ENCODE measurements at places on chromosomes 2 and 18. TPM values are rescaled to one million over a fixed set of nuclear protein-coding genes. Genes with fewer than 3 reads are reported as not detected.

- DNase-seq, result no peak
Measured at GRCh38 chr18:51514128-51514527, 316.6 kb upstream of the MEX3C start.

DNA sequence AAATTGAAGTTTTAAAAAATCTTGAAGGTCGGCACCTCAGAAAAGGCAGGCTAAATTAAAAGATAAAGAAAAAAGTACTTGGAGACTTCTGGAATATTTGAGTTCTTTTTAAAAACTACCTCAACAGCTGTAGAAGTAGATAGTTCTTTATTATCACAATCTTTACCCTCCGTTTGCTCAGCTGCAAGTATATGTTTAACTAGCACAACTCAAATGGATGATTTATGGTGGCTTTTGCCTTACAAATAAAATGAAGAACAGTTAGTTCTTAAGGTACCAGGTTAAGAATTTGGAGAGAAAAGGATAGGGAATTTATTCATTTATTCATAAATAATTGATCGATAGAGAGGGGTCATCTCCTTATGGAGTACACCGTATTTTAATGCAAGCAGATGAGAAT is 237.6 kb upstream of the FOSL2 start:
- DNase-seq, result no peak

DNA sequence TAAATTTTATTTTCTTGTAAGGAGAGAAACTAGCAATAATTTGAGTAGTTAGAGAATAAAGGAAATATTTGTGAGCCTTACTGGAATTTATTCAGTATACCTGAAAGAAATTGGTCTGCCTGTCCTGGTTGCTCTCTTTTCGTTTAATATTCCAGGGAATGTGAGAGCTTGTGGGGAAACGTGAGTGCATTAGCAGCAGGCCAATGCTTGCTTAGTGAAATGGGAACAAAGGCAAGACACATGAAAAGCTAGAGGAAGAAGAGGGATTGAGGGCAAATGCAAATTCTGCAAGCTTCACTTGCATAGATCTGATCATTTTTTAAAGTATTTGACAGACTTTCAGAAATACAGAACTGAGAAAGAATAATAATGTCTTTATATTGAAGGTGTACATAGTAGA is 111.0 kb downstream of the ERBB4 start:
- DNase-seq, result no peak

Gene NEU2
- polyA plus RNA-seq, result not detected

Gene IL36RN
- polyA plus RNA-seq, result 0.07 TPM

All from left kidney (tissue), 8 donors.